Cardiac fibroblast (primary cell): ENCODE measurements at places on chromosomes 1 and 21.

GRCh38 chr1:221816899-221817298 lies 75.0 kb upstream of the DUSP10 start:
- DNase-seq: peak; percentile 94

DNA sequence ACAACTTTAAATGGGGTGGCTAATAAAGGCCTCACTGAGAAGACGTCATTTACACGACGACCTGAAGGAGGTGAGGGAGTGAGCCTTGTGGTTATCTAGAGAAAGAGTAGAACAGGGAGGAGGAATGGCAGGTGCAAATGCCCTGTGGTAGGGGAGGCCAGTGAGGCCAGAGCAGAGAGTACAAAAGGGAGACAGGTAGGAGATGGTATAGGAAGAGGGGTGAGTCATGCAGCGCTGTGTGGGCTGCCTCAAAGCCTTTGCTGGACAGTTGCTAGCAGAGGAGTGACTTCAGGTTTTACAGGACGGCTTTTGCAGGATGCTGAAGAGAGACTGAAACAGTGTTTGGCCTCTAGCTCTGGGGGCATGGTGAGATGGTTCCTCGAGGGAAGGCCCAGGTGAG lies 116.0 kb downstream of the IER5 start:
- no peak for DNase-seq

GRCh38 chr1:196684476-196684875 lies 32.6 kb downstream of the CFH start:
- DNase-seq: no peak

DNA sequence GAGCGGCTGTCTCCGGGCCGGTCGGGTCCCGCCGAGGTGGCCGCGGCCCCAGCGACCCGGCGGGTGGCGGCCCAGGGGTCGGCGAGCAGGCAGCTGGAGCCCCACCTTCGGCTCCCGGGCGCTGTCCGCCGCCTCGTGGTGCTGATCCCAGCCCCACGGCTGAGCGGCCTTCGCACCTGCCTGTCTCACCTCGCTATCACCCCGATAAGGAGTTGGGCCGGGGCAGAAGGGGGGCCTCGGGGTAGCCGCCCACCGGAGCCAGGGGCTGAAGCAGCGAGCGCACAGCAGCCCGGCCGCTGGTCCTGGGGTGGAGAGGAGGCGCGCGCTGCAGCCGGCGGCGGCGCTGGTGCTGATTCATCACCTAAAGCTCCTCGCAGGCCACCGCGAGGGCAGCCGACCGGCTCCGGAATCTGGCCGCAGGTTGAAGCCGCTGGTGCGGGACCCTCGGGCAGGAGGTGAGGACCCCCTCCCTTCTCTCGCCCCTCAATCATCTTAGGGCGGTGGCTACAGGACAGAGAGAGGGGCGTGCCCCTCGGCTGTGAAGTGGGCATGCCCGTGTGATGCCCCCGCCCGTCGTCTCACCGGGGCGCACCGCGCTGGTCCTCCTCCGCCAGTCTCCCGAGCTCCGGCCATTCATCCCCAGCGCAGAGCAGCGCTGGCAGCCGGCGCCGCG lies 575 bp downstream of the TRIM67 start:
- DNase-seq: peak; percentile 36

GRCh38 chr21:46184625-46185555 lies 631 bp upstream of the SPATC1L start:
- DNase-seq: peak; percentile 96

DNA sequence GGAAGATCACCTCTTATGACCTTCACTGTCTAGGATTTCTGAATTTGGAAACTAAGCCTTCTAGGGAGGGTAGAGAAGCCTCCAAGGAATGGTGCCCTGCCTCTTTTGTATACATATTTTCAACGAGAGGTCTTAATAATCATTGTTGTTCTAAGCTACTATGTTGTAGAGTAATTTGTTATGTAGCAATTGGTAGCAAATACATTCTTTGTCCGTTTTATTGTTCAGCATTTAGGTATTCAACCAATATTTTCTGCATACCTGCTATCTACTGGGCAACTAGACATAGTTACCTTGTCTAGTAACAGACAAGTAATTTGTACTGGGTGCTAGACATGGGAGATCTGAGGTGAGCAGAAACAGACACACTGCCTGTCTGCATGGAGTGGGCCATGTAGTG lies 20.8 kb upstream of the NCF2 start:
- DNase-seq: no peak

DNA sequence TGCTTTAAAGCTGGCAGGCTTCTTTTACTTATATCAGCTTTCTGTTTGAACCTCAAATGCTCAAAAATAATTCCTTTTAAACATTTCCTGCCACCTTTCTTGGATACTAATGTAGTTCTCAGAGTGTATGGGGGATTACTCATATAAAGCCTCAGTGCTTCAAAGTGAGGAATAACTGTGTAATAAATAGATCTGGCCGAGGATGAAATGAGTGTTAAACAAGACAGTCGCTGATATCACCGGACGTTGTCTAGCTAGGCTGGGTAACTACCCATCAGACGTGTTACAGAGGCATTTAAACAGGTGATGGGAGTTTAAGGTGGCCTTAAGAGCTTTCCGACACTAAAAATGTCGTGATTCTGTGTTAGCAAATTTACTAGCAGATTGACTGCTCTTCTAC lies 53.1 kb downstream of the VANGL2 start:
- no peak for DNase-seq

DNA sequence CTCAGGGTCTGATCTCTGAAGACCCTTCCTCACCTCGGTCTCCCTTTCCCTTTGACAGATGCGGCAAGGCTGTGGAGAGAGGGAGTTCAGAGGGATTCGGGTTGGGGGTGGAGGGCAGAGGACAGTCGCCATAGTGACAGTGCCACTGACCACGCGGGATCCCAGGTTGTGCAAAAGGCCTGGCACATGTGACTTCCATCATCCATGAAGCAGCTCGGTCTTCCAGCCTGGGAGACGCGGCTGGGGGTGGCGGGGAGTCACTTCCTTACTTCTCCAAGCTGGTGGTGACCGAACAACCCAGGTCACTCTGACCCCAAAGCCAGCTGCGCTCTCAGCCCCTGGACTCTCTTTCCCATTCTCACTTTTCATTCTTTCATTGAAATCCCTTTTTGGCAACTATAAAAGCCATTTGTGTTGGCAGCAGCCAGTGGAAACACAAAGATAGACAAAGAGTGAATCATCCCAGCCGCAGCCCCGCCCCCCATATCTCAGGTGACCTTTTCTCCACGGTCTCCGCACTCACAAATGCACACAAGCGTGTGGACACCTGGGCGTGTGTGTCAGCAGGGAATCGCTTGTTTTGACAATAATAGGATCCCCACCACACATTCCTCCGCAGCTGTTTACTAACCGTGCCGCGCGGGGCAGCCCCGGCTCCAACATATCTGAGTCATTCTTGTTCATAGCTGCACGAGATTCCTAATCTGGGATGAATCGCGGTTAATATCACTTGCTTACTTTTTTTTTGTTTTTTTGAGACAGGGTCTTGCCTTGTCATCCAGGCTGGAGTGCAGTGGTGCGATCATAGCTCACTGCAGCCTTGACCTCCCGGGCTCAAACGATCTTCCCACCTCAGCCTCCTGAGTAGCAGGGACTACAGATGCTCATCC lies 68.3 kb downstream of the DHRS3 start:
- peak; percentile 76 for DNase-seq

DNA sequence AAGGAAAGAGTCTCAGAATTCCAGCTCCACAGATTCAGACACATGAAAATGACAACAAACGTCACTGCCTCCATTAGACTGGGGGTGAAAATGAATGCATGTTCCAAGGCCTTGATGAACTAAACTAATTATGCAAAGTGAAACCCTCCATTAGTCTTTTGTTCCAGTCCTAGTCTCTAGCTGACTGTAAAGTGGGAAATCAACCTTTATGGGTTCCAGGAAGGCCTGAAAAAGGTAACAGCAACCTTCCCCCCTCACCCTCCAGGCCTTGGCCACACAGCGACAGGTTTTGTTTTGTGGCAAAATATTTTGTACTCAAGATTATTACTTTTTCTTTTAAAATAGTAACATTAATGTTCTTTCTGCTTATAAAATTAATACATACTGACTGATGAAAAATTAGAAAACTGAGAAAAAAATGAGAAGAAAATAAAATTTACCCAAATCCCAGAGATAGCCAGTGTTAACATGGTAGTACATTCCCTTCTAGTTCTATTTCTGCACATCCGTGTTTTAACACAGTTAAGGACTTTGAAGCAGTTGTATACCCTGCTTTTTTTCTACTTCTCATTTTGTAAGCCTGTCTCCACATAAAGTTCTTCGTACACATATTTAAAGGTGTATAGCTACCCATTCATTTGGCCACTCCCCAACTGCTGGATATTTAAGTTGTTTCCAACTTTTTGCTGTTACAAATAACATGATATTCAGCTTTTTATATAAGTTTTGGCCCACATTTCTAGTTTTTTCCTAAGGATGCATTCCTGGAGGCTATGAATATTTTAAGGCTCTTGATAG lies 60.9 kb downstream of the CD2 start:
- no peak for DNase-seq

GRCh38 chr1:109887271-109887670 lies 23.4 kb upstream of the CSF1 start:
- no peak for DNase-seq

DNA sequence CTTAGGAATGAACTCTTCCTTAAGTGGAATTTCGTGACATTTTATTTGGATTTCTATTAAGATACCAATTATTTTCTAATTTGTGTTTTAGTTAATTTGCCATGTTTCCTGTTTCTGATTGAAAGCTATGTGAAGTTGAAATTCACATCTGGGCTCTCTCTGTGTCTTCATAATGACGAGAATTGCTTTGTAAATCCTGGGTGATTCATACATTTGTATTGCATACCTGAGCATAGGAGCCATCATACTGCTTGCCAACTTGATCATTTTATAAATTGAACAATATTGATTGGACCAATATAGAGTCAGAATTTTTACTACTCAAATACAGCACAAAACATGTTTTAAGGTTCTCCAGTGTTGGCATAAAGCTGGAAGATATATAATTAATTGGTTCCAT lies 817.9 kb downstream of the BRINP3 start:
- no peak for DNase-seq

- DNase-seq: no peak
Measured at GRCh38 chr1:154726896-154727753, 119.1 kb upstream of the ADAR start.

DNA sequence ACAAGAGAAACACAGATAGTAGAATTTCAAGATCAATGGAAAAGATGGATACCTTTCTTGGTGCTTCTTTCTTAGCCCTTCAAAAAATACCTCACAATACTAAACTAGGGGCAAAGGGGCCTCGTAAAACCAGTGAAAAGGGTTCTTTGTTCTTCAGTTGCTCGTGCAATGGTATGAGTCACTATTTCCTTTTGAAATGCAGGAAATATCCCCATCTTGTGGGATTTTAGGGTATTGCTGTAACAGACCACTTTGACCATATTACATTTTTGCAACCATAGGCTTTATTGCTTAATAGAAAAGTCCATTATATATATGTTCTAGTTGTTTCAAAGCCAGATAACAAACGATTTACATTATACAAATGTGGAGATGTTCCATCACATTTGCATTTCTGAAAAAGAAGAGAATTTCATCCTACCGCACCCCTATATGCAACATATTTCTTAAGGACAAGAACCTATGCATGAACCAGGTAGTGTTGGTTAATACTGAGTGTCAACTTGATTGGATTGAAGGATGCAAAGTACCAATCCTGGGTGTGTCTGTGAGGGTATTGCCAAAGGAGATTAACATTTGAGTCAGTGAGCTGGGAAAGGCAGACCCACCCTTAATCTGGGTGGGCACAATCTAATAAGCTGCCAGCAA lies 88.6 kb upstream of the PKN2 start:
- peak; percentile 80 for DNase-seq
